Kidney (tissue), 22 donors: ENCODE measurements at places on chromosomes 5 and 9. TPM values are rescaled to one million over a fixed set of nuclear protein-coding genes. Genes with fewer than 3 reads are reported as not detected.

The SUSD3 gene
- total RNA-seq = 12.2 TPM

The GPR150 gene
- 0.16 TPM for total RNA-seq

GRCh38 chr5:151683986-151684588 is 2.6 kb downstream of the SPARC start:
- DNase-seq = no peak

GRCh38 chr5:141517880-141518617 is 29.2 kb downstream of the PCDHGC5 start:
- DNase-seq = no peak

DNA sequence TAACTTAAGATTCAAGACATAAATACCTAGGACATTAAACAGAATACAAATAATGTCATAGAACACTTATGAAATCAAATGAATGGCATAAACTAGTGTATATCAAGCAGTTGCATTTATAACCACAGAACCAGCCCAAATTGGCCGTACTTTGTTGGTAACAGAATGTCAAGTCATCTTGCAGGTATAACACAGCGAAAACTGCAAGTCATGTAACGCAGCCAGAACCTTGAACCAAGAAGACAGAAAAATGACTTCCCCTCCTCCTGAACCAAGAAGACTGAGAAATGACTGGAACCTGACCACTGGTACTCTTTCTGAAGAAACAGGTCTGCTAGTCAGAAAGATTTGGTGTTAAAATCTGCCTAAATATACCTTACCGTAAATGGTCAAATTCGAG is 38.9 kb downstream of the ANKRD31 start:
- DNase-seq = no peak
